ENCODE measurements at places on chromosomes 12 and 14. TPM values are rescaled to one million over a fixed set of nuclear protein-coding genes. Genes with fewer than 3 reads are reported as not detected.

ADCY4 gene
- not detected for total RNA-seq

REM2 gene
- total RNA-seq: 73.2 TPM

RNF34 gene
- 63.7 TPM for total RNA-seq

CRY1 gene
- 10.1 TPM for total RNA-seq

FGF23 gene
- total RNA-seq: not detected

CD69 gene
- total RNA-seq: not detected

RNF10 gene
- 188 TPM for total RNA-seq

OR6C2 gene
- not detected for total RNA-seq

AP1G2 gene
- total RNA-seq: 105 TPM

TAS2R7 gene
- 0.39 TPM for total RNA-seq

ENO2 gene
- 182 TPM for total RNA-seq

SERPINA12 gene
- total RNA-seq: not detected

SPX gene
- total RNA-seq: not detected

AQP2 gene
- total RNA-seq: not detected

SPTB gene
- total RNA-seq: 1.9 TPM

DHRS2 gene
- total RNA-seq: 0.42 TPM

SLC4A8 gene
- total RNA-seq: 80.0 TPM

PCED1B gene
- 0.27 TPM for total RNA-seq

All from glutamatergic neuron (in vitro differentiated cells).